NCI-H1930 (cell line): ENCODE measurements at places on chromosomes 7 and 10.

- no peak for DNase-seq
Measured at GRCh38 chr10:30831426-30831825, 200.2 kb downstream of the ZNF438 start.

GRCh38 chr10:60206735-60207134 is 182.9 kb downstream of the ANK3 start:
- DNase-seq = no peak

- DNase-seq = no peak
Measured at GRCh38 chr10:23021430-23021829, 73.9 kb upstream of the MSRB2 start.

DNA sequence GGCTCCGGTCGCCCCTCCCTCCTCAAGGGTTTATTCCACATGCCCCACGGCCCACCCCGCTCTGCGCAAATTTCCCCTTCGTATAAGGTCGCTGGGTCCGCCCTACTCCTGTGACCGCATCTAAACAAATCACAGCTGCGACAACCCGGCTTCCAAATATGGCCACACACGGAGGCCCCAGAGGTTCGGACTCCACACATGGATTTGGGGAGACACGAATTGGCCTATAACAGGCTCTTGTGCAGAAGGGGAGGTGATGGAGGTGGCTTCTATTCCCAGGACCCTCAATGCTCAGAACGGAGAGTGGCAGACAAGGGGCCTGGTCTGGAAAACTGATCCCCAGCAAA is 90.1 kb downstream of the FOXL3 start:
- no peak for DNase-seq

DNA sequence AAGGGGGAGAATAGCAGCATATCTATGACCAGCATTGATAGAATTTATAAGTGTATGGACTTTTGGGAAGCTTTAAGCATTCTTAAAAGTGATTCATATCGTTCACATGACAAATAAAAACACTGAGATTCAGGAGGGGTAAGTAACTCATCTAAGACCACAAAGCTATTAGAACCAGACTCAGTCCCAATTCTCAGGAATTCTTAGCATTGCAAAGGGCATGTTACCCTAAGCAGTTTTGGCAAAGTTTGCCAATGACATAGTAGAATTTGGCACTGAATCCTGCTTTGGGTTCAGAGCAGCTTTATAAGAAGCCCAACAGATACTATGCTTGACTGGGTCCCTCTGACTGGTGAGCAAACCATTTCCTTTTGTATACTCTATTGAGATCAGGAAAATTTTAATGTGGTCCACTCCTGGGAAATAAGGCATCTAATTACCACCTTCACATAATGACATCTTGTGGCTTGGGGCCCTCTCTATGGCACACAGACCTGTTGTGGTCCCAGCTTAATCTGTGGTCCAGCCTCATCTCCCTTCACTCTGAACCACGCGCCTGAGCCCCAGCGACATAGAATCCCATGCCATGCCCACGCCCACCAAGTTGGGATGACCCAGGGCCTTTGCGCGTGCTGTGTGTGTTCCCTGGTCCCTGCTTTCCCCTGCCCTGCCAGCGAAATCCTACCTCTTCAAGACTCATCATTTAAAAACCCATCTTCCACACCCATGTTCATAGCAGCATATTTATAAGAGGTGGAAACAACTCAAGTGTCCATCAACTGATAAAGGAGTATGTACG is 37.5 kb upstream of the DOCK1 start:
- no peak for DNase-seq

DNA sequence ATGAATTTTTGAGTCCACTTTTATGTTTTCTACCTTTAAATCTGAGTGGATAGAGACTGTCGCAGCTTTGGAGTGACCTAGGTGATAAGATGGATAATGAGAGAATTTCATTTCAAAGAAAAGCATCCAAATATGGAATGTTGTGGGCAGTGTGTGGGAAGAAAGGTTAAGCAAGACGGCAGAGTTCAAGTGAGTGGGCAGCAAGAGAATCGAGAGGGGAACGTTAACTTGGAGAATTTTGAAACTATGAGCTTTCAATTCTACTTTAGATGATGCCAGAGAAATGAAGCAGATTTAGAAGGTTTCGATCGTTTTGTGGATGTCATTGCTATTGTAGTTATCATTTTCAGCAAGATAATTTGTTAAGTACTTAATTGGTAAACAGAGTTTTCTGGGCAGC is 73.0 kb downstream of the XRCC2 start:
- no peak for DNase-seq

DNA sequence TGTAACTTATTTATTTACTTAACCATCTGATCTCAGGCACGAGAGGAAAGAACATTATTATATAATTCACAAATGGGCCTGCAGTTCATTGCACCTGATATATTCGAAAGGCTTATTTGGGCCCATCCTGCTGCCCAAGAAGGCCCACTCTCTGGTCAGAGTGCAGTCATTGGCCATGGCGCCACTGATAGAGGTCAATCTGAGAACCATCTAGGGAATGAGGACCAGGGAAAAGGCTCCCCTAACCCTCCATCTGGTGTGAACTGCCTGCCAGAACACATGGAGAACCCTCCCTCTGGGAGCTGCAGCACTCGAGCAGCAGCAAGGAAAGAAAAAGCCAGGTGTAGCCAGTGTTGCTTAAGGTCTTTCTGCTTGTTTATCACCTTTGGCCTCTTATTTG is 136.6 kb downstream of the REEP3 start:
- DNase-seq = no peak

DNA sequence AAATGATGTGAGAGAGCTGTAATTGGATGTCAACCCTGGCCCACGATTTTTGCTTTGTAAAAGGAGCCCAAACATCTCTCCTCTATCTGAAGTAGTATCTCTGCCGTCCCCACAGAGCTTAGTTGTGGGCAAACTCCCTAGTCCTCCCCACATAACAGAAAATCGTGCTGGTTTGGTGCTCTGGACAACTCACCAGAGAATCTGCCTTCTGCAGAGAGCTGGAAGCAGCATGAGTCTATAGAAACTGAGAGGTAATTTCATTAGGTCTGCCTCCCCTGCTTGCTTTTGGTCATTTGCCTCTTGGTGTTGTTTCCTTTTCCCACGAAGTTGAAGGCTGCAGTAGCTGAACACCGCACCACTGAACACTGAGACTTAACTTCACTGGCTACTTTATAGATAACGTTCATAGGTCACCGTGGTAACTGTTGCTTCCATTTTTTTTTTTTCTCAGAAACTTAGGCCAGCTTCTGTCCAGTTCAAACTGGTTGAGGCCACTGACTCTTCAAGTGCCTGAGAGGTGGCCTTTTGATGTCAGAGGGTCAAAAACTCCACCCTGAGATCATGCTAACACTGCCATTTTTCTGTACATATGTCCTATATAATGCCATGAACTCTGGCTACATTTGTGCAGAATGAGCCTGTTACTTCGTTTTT is 3.3 kb upstream of the CDCA7L start:
- no peak for DNase-seq

DNA sequence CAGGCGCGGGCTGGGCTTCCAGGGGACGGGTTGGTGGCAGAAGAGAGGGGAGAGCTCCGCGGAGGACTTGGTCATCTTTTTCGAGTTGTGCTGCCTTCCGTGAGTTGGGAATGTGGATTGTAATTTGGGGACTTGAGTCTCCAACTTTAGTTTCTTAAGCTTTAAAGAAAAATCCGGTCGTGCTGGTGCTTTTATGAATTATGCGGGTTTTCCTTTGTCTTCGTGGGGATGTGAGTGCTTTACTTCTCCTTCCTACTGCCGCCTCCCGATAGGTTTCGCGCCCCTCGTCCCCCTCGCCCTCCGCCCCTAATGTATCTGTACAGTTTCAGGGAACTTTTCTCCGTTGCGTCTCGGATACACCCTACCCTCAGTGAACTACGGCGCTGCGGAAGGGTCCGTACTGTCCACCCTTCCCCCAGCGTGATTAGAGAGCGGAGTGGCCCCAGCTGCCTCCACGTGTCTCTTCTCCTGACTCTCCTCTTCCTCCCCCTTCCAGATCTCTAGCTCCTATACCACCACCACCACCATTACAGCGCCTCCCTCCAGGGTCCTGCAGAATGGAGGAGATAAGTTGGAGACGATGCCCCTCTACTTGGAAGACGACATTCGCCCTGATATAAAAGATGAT is 649 bp downstream of the SCD start:
- no peak for DNase-seq

DNA sequence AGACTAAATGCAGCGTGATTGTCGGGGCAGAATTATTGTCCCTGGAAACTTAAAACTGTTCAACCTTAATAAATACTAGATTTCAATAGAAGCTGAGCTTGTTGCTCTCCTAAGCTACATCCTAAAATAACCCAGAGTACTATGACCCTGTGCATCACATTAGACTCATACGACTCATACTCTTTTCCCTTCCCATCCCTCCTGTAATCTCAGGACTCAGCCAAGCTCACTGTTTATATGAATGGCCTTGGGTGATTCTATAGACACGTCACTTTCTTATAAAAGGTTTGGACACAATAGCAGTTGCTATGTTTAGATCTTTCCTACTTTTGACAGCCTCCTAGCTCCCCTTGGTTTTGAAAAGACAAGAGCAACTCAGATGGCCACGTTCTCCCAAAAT is 17.2 kb downstream of the TCF7L2 start:
- no peak for DNase-seq

GRCh38 chr10:11134411-11134810 is 116.7 kb downstream of the CELF2 start:
- DNase-seq = no peak

- DNase-seq = peak; percentile 57
Measured at GRCh38 chr7:71482284-71482683, 350.3 kb downstream of the GALNT17 start.

GRCh38 chr7:151058781-151059366 is 515 bp upstream of the SLC4A2 start:
- DNase-seq = no peak

GRCh38 chr7:78879206-78879605 is 574.3 kb downstream of the MAGI2 start:
- DNase-seq = no peak

DNA sequence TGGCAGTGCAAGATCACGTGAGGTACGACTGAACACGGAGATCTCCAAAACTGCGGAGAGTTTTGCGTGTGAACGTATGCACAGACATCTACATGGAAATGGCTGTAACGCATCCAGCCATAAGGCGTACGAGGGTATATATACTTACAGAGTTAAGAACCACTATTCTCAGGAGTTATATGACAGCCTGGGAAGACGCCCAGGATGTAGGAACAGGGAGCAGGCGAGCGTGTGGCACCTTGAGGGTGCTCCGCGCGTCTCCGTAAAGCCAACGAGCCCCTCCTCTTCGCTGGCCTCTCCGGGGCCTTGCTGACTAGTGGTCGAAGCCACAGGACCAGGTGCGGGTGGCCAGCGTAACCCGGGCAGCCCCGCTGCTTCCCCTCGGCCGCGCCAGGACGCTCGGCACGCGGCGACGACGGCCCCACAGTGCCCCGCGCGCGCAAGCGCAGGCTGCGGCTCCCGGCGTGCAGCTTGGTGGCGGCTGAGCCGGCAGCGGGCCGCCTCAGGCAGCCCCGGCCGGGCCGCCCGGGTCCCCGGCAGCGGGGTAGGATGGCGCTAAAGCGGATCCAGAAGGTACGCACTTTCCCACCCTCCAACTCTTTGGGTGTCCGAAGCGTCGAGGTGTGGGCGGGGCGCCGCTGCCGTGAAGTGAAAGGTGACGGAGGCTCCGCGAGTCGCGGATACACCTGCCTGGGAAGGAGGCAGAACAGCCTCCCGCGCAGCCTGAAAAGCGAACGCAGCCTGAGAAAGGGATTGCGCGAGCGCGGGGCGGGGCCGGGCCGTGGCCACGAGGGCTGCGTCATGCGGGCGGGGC is at the start of gene UBE2D4:
TSS of gene UBE2D4 (plus strand) at position 453 of the 814 bp plus-strand sequence. CDS start at position 550, 97 bp downstream.
- DNase-seq = peak; percentile 82

GRCh38 chr7:36784991-36785940 is 61.0 kb upstream of the AOAH start:
- no peak for DNase-seq

- DNase-seq = no peak
Measured at GRCh38 chr10:113411456-113411855, 141.4 kb upstream of the HABP2 start.

GRCh38 chr10:84179059-84179710 is 5.6 kb downstream of the GPR15LG start:
- no peak for DNase-seq

DNA sequence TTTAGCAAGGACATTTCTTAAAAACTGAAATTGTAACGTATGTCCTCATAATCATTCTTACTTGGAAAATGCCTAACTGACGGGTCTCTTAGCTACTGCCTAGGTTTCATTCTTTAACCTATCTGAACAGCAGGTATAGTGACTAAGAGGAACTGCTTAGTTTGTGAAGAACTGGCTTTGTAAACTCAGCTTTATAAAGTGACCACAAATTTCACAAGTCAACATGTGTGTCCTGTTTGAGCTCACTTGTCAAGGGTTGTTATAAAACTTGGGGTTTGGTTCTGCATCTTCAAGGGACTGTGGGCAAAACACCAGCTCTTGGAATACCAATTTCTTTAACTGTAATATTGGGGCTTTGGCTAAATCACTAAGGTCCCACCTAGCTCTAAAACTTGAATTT is 32.2 kb downstream of the MRPS33 start:
- no peak for DNase-seq
